CD4-positive, alpha-beta T cell treated with Interferon alpha-2 for 1 hour (primary cell): ENCODE measurements at places on chromosomes 1 and 21.

GRCh38 chr21:34557261-34557660 is 45.3 kb upstream of the KCNE1 start:
- no peak for DNase-seq

DNA sequence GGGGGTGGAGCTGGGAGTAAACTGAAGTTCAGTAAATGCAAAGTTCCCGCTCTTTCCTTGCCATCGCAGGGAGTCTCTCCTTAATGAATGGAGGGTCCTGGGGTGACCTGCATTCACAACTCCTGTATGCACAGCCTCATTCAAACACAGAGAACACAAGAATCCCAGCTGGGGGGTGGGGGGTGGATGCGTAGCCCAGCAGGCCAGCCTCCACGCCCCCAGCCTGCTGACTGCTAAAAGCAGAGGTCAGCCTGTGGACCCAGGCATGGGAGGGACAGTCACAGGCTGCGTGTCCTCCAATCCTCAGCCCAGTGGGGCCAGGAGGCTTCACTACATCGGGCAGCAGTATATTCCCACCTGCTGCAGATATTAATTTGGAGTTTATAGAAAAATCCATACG is 263.1 kb downstream of the GRIK3 start:
- DNase-seq, result no peak

- DNase-seq, result no peak
These were observed 111.4 kb downstream of the HLX start for GRCh38 chr1:220990427-220991339.

DNA sequence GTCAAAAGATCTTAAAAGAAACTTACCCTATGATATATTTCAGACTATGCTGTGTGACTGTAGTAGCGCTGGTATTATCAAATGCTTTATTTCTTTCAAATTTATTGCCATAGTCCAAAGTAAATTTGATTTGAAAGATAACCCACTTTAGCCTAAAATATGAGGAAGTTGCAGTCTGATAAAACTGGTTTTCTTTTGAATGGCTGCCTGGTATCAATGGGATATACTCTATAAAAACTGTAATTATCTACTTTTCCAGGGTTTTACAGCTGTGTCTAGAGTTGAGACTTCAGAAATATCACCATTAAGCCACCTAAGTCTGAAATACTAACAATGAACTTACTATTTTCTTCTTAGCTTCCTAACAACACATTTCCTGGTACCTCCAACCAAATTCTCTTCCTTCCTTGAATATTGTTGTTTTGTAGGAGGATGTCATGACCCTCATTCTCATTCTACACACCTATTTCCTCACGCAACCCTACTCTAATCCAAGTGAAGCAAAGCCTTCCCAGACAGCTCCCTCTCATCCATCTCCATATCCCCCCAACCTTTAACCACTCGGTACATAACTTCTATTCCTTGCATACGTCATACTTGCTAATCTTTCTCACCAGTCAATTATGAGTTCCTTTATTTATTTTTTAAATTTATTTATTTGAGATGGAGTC is 17.0 kb downstream of the KDM5B start:
- no peak for DNase-seq

DNA sequence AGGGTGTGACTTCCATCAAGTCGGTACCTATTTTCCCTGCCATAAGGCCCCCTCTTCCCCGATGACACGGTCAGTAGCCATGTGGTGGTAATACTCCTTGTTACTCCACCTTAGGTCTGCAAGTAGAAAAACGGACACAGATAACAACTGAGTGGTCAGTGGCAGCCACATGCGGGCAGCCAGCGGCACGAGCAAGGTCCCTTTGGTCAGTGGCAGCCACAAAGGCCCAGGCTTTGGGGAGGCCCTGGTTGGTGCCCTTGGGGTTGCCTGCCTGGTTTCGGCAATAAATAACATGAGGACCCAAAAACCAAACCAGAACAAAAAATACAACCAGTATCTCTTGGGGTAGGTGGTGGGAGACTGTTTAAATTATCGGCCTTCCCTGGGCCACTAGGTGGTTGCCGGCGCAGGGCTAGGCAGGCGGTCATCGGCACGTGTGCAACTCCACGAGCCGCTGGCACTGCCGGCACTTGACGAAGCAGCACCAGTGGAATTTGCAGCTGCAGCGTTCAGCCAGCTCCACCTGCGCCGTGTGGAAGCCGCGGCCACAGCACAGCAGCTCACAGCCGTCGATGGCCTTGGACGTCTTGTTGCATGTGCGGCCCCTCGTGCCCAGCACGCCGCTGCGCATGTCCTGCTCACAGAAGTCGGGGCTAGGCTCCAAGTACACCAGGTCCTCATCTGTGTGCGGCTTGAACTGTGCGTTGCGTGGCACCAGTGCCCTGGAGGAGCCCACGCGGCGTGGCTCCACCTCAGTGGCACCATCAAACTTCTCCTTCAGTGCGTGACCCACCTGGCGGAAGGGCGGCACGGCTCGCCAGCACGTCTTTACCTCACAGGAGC is 23.1 kb downstream of the WNT4 start:
- DNase-seq, result no peak

- peak; percentile 11 for DNase-seq
These were observed 948 bp downstream of the TXLNA start for GRCh38 chr1:32180186-32181060.

GRCh38 chr1:187645651-187646050 is 816.9 kb downstream of the PLA2G4A start:
- DNase-seq, result no peak

GRCh38 chr1:41618066-41618825 is 133.8 kb upstream of the EDN2 start:
- no peak for DNase-seq

GRCh38 chr1:48704736-48705135 is 72.0 kb downstream of the BEND5 start:
- DNase-seq, result no peak

DNA sequence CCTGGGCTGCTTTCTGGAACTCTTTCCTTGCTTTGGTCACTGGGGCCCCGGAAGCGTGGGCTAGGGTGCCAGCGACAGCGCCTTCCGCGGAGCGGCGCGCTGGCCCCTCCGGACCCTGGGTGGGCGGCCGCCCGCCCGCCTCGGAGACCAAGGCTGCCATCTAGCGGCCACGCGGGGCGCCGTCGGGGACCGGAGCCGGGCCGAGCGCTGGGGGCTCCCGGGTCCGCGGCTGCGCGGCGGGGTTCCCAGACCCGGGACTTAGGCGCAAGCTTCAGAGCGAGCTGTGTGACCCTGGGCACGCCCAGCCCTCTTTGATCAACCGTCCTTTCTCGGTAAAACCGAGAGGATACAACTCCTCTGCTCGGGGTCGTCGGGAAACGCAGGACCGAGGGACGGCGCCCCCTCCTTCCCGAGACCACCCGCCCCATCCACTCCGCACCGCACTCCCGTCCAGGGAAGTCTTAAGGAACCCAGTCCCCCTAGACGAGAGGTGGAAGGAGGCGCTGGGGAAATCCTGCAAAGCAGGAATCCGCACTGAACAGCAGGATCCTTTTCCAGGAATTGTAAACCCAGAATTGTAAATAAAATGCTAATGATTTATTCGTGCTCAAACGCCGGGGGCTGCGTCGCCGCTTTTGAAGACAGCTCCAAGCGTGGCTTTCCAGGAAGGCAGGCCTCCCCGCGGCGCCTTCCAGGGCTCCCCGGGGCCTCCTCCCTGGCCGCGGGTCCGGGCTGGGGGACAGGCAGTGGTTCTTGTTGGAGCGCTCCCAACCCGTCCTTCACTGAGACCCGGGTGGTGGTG is 41.2 kb downstream of the RRAGC start:
- peak; percentile 40 for DNase-seq

GRCh38 chr1:218475699-218476098 is 130.6 kb downstream of the TGFB2 start:
- no peak for DNase-seq

- no peak for DNase-seq
These were observed 158.8 kb downstream of the URB2 start for GRCh38 chr1:229784834-229785233.

GRCh38 chr1:220726634-220727033 is 21.5 kb upstream of the MTARC2 start:
- DNase-seq, result no peak

GRCh38 chr1:226887006-226887405 is 16.6 kb downstream of the PSEN2 start:
- DNase-seq, result no peak

DNA sequence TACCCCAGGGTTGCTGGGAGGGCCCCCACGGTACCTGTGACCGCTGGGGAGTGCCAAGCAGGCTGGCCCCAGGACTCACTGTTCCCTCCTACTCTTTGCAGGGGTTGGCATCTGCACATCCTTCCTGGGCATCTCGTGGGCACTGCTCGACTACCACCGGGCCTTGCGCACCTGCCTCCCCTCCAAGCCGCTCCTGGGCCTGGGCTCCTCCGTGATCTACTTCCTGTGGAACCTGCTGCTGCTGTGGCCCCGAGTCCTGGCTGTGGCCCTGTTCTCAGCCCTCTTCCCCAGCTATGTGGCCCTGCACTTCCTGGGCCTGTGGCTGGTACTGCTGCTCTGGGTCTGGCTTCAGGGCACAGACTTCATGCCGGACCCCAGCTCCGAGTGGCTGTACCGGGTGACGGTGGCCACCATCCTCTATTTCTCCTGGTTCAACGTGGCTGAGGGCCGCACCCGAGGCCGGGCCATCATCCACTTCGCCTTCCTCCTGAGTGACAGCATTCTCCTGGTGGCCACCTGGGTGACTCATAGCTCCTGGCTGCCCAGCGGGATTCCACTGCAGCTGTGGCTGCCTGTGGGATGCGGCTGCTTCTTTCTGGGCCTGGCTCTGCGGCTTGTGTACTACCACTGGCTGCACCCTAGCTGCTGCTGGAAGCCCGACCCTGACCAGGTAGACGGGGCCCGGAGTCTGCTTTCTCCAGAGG is 6.8 kb downstream of the XKR8 start:
- DNase-seq, result no peak

GRCh38 chr1:163275222-163275621 is 46.5 kb upstream of the NUF2 start:
- DNase-seq, result no peak
